ENCODE measurements at places on chromosomes 7 and 10.

GRCh38 chr10:101580486-101581399, 7.3 kb downstream of the POLL start:
- DNase-seq: no peak

DNA sequence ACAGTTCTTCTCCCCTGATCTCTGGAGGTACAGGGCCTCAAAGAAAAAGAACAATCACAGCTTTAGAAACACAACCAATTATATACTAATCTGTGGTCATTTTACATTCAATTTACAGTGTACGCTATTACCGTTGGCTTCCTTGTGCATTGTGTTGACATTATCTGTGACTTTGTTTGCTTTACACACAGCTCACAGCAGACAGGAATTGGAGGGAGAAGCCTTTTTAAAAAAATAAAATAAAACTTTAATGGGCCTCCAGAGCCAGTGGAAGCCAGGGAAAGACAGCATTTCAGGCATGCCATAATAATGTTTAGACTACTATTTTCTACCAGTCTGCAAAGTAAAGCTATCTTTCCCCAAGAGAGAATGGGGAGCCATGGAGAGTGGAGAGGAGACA, 179.0 kb upstream of the ADO start:
- DNase-seq: no peak

DNA sequence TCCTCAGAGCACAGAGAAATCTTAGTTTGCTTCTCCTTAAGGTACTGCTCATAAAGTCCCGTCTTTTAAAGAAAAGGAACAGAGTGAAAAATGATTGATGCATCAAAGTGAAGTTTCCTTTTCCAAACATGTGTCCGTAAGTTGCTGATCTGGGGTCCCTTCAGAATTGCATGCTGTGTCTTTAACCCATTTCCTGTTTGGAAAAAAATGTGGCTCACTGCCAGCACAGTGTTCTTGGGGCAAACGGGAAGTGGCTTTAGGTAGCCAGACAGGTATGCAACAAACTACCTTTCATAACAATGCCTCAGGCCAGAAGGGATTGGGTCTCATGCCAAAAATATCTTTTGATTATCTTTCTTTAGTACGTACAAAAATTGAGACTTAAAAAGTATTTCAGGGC, 50.9 kb downstream of the TFAM start:
- no peak for DNase-seq

- DNase-seq: no peak
Measured at GRCh38 chr7:66331883-66332282, 126.7 kb downstream of the TPST1 start.

GRCh38 chr7:92778972-92779371, 57.4 kb downstream of the CDK6 start:
- no peak for DNase-seq

DNA sequence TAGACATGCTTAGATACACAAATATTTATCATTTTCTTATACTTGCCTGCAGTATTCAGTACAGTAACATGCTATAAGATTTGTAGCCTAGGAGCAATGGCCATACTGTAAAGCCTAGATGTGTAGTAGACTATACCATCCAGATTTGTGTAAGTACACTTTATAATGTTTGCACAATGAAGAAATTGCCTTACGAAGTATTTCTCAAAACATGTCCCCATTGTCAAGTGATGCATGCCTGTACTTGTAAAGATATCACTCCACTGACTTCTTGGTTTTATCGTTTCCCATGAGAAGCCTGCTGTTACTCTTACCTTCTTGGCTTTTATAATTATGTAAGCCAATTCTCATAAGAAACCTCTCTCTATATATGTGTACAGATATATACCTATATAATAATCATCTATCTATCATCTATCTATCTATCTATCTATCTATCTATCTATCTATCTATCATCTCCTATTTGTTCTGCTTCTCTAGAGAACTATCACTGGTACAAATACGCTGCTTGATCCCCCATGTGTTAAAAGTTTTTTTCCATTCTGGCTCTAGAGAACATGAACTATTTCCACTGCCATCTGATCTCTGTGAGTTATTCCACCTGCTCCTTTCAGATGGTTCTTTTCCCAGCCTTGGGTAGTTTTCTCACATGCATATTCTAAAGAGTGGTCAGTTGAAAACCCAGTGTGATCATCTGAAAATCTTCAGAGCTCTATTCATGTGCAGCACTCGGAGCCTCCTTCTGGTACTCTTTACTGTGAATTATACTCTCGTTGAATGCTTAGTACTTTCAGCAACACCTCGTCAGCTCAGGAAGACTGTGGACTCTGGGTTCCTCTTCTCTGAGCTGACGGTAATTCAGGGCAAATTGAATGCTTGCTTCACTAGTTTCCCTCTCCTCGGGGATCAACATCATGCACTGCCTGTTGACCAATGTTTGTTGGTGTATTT, 14.5 kb upstream of the VCL start:
- no peak for DNase-seq

DNA sequence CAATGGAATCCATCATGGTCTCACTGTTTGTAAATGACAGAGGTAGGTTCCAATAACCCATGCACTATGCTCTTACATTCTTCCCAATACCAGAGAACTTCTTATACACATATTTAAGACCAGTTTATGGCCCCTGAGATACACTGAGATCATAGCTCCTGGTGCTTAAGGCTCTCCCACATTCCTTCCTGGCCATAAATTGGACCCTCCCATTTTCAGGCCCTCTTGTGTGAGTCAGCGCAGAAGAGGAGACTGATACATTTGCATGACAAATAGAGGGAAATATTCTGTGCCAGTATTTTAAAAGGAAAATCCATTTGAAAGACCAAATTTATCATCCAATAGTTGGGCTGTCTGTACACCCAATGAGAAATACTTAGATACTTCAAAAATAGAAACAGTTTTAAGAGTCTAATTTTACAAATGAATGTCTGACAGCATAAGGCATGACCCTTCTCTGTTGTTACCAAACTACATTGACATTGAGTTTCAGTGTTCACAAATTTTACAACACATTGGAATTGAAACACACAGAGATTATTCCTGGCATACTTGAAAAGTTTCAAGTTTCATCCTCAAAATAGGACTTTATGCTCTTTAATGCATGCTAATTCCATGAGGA, 35.3 kb downstream of the SLC16A9 start:
- peak; percentile 3 for DNase-seq

DNA sequence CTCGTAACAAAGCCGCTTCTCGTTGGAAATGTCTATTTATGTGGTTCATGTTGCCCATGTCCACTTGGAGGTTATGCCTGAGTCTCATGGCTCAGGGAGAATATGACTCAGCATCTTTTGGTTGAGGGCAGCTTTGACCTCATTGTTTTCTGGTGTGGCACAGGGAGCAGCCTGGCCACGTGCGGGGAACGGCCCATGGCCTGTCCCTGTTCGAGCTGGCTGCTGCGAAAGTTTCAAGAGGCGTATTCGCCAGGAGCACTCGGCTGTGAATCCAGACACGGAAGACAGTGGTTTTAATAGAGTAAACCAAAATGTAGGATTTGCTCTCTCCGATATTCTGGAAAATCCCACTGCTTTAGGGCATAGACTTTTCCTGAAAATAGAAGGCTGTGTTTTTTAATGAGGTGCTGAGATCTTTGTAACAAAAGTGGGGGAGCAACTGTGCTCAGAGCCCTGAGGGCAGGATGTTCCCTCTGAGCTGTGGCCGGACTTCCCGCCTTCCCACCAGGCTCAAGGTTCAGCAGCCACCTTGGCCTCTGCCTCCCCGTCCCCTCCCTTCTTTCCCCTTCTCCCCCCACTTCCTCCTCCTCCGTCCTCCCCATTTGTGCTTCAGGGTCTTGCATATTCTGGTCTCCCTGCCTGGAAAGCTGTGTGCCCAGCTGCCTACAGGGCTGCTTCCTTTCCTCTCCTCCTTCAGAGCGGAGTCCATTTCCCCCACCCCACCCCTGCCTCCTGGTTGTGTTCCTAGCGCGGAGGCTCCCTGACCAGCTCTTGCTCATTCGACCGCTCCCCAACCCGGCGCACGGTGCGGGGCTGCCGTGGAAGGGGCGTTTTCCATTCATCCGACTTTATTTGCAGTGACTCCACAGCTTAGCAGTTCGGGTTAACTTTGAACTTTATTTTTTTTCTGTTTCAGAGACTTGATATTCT, 642.0 kb downstream of the SDK1 start:
- no peak for DNase-seq

GRCh38 chr10:129799942-129800341, 164.1 kb downstream of the EBF3 start:
- no peak for DNase-seq

GRCh38 chr7:93232673-93233018, 480 bp downstream of the VPS50 start:
- no peak for DNase-seq

DNA sequence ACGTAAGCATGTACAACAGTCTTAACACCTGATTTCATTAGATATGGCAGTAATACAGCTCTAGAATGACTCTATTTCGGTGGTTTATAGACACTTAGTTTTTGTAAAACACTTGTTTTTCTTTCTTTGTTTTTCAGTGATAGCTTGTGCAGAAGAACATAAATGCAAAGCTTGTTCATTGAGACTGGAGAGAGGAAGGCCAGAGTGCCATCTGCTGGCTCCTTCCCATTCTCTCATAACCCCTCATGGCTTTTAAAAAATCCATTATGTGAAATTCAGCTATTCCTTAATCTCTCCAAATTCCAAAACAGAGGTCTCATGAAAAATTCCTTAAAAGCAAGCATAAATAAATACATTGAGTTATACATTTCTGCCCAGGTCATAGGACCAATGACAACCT, 76.3 kb downstream of the CACNB2 start:
- no peak for DNase-seq

DNA sequence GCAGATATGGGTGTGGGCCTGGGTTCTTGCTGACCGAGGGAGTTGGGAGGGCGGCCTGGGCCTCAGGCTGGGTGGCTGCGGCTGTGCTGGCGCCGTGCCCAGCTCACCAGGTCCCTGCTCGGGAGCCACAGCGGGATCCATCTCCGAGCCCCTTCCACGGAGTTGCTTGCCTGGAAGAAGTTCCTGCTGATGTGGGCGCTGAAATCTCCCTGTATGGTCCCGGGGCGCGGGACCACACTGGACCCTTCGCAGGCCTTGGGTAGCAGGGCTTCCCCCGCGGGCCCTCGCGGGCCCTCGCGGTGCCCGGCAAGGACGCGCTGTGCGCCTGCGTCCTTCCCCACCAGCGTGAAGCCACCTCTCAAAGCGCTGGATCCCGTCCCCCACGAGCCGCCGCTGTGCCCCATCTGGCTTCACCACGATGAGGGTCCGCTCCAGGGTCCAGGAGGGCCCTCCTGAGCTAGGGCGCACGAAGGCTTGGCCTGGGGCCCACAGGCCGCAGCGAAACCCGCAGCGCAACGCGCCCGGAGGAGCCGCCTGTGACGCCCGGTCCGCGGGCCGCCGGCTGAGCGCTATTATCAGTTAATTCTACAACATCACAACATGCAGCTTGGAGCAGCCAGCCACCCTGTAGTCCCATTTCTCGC, 31.5 kb downstream of the RAB19 start:
- DNase-seq: no peak

DNA sequence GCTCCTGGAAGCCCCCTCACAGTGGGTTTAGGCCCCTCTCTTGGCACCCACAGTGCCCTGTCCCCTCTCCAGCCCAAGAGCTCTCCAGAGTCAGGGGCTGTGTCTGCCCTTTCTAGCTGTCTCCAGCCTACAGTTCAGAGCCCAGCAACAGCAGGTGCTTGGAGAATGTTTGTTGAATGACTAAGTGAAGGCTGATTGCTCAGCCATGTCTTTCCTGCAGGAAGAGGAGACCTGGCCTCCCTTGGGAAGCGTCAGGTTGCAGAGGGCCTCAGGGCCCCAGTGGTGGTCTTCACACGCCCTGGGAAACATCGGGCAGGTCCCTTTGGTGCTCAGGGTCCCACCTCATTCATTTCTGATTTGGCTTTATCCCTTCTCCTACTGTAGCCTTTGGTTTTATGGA, 62.5 kb downstream of the GTF2IRD1 start:
- DNase-seq: no peak

DNA sequence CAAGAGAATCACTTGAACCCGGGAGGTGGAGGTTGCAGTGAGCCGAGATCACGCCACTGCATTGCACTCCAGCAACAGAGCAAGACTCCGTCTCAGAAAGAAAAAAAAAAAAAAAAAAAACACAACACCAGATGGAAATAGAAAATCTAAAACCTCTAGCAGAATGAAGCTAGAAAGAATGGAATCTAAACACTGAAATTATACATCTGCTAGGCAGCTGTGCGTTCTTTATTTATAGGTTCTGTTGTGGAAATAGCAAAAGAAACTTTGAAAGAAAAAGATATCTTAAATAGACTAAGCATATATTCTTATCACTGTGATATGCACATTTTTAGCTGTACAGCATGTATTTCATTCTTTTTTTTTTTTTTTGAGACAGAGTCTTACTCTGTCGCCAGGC, 17.1 kb downstream of the BMPR1A start:
- no peak for DNase-seq

DNA sequence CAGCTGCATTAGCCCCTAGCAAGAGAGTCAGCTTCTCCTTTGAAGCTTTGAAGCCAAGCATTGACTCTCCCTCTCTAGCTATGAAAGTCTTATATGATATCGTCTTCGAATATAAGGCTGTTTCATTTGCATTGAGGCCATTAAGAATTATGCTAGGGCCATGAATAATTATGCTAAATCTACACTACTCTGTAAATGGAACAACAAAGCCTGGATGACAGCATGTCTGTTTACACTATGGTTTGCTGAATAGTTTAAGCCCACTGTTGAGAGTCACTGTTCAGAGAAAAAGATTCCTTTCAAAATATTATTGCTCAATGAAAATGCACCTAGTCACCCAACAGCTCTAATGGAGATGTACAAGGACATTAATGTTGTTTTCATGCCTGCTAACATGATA, 52.8 kb downstream of the ZNF438 start:
- DNase-seq: no peak

GRCh38 chr7:68279827-68280400, 1283.3 kb downstream of the TYW1 start:
- no peak for DNase-seq

DNA sequence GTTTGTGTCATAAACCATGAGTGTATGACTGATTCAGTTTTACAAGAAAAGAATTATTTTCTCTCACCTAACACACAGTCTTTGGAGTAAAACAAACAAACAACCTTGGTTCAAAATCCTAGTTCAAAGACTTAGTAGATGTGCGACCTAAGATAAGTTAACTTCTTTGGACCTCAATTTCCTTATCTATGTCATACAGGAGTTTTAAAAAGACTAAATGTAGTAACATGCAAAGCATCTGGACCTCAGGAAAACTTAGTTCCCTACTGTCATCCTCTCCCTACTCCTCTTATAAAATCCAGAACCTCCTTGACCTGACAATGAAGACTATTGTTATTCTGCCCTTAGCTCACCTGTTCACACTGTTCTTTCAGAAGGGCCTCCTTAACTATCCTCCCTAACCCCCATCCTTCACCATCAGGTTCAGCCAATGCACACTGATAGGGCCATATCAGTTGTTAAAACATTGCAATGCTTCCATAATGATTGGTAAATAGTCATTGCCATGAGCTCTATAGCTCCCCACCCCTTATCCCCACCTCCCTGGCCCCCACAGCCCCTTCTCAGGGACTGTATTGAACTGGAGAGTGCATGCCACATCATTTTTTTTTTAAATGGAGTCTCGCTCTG, 28.8 kb upstream of the CCNJ start:
- DNase-seq: no peak

DNA sequence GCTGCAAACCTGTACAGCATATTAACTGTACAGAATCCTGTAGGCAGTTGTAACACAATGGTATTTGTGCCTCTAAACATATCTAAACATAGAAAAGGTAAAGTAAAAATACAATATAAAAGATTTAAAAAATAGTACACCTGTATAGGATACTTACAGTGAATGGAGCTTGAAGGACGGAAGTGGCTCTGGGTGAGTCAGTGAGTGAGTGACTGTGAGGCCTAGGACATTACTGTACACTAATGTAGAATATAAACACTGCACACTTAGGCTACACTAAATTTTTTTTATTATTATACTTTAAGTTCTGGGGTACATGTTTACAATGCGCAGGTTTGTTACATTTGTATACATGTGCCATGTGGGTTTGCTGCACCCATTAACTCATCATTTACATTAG, 97.3 kb upstream of the STK17A start:
- no peak for DNase-seq

All from BJ (cell line).